ENCODE measurements at places on chromosomes 7 and 10.

DNA sequence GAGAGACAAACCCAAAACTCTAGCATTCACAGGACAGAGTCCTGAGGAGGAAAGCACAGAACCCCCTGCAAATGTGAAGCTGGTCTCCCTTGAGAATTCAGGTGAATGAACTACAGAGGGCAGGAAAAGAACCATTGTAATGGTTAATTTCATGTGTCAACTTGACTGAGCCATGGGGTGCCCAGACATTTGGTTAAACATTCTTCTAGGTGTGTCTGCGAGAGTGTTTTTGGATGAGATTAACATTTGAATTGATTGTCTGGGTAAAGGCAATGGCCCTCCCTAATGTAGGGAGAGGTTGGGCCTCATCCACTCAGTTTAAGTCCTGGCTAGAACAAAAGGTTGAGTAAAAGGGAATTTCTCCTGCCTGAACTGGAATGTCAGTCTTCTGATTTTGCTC is 15.7 kb upstream of the CDK1 start:
- H3K27me3 ChIP-seq, result no peaks in the 10 kb centered on the region
- H3K36me3 ChIP-seq, result no peaks in the 10 kb centered on the region
- no peak overlapping the region for H3K4me3 ChIP-seq

GRCh38 chr7:113730309-113730955 is 188.4 kb downstream of the PPP1R3A start:
- no peak for DNase-seq
- H3K4me1 ChIP-seq, result no peaks in the 10 kb centered on the region
- H3K27me3 ChIP-seq, result no peaks in the 10 kb centered on the region
- no peaks in the 10 kb centered on the region for H3K36me3 ChIP-seq
- H3K4me3 ChIP-seq, result no peak overlapping the region
- H3K27ac ChIP-seq, result no peak overlapping the region

DNA sequence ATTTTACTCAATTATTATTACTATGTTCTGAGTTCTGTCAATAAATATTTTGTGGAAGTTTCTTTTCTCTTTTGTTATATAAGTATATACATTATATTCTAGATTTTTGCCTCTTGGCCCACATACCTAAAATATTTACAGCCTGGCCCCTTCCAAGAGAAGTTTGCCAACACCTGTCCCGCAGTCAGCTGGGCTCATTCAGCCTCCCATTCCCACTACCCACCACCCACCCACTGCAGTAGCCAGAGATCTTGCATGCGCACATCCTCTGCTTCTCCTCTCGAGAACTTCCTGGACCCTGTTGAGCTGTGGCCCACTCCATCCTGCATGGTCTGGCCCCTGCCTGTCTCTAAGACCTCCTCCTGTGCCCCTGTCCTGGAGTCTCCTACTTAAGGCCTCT is 33.6 kb downstream of the WIPF3 start:
- H3K4me3 ChIP-seq, result no peak overlapping the region
- H3K36me3 ChIP-seq, result no peaks in the 10 kb centered on the region
- H3K4me1 ChIP-seq, result no peaks in the 10 kb centered on the region
- no peaks in the 10 kb centered on the region for H3K27me3 ChIP-seq

GRCh38 chr7:8327199-8327598 is 65.2 kb upstream of the ICA1 start:
- no peak overlapping the region for H3K27ac ChIP-seq
- no peaks in the 10 kb centered on the region for H3K4me1 ChIP-seq
- H3K4me3 ChIP-seq, result no peak overlapping the region
- no peak for DNase-seq

- DNase-seq, result no peak
- H3K27ac ChIP-seq, result no peak overlapping the region
- no peaks in the 10 kb centered on the region for H3K27me3 ChIP-seq
- no peaks in the 10 kb centered on the region for H3K4me1 ChIP-seq
Observed at GRCh38 chr7:43791-44540, 148.4 kb upstream of the FAM20C start.

GRCh38 chr7:18505870-18506460 is 10.4 kb downstream of the HDAC9 start:
- peak overlapping the region; percentile 30 for H3K27ac ChIP-seq
- no peaks in the 10 kb centered on the region for H3K27me3 ChIP-seq
- no peak for DNase-seq
- H3K4me1 ChIP-seq, result no peaks in the 10 kb centered on the region
- H3K4me3 ChIP-seq, result no peak overlapping the region

DNA sequence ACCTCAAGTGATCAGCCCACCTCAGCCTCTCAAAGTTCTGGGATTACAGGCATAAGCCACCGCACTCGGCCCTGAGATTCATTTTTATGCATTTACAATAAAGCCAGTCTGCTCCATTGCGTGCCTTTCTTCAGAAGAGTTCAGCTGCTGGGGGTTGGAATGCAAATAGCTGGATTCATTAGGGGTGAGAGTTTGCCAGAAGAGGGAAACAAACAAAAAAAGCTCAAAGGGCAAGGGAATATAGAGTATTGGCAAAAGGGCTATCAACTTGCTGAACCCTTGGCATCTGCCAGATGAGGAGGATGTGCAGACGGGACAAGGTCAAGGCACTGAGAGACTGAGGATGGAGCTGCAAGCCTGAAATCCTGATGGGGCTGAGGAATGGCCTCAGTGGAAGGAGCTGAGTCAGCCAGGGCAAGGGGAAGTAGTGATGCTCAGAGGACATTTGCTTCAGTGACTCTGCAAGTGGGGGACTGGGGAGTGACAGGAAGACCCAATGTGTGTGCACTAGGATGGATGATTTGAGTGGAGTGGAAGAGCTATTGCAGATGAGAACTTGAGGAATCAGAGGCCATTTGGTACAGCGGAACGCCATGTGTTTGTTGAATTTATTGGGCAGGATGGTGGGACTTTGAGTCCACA is 75.0 kb upstream of the ARMC3 start:
- H3K27ac ChIP-seq, result no peak overlapping the region
- DNase-seq, result no peak
- no peaks in the 10 kb centered on the region for H3K27me3 ChIP-seq
- no peaks in the 10 kb centered on the region for H3K4me1 ChIP-seq
- no peak overlapping the region for H3K4me3 ChIP-seq

DNA sequence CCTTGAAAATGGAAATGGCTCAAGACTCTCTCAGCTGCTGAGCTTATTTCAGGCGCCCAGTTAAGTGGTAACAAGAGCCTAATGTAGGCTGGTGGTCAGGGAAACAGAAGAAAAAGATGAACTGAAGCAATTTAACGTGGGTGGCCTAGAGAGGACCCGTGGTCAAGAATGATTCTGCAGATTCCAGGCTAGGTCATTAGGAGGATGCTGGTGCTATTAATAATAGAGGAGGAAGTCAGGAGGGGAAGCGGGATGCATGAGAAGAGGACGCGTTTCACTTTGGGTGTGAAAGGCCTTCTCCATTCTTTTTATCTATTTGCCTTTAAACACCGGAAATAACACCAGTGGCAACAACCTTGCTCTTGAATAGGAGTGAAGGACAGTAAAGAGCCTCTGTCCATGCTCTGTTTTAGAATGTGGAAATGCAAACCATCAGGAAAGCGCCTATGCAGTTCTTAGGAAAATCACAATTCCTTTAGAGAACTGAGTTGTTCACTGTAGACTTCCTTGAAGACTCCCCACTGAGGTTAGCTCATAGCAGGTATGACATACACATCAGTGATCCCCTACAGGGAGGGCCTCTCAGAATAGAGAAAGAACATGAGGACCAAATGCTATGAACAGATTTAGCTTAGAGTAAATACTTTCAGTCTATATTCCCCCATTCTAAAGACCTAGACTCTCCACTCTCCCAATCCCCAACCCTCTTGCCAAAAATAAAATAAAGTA is 8.6 kb downstream of the LIPA start:
- H3K27ac ChIP-seq, result no peak overlapping the region
- no peak overlapping the region for H3K4me3 ChIP-seq
- peaks cover 15% of the 10 kb centered on the region for H3K36me3 ChIP-seq
- DNase-seq, result no peak
- H3K4me1 ChIP-seq, result peaks cover 3% of the 10 kb centered on the region
- H3K27me3 ChIP-seq, result no peaks in the 10 kb centered on the region

DNA sequence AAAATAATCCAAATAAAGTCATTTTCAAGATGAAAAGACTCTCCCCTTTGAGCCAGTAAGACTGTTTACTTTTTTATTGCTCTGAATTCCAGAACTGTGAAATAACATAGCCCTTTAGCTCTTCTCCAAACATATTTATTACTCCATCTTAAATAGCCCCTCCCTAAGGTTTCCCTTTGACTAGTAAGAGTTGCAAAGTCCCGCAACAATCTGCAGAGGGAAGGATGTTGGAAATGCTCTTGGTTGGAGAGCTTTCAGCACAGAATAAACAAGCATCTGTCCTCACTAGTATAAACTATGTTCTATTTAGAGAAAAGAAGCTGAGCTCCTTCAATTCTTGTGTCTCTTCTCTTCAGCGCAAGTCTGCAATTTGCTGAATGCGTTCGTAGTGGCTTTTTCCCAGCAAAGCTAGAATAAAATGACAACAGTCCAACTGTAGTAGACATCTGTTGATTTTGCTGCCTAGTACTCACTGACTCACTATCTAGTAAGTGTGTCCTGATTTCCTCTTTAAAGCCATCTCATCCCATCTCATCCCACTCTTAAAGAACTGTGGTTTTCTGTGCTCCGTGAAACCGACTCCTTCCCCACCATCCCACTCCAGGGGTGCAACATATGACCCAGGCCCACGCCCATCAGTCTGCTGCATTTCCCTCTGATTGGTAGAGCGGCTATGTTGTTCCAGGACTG is 104.0 kb downstream of the FAM107B start:
- no peaks in the 10 kb centered on the region for H3K27me3 ChIP-seq
- H3K27ac ChIP-seq, result no peak overlapping the region
- no peak for DNase-seq
- H3K36me3 ChIP-seq, result no peaks in the 10 kb centered on the region
- no peaks in the 10 kb centered on the region for H3K4me1 ChIP-seq
- no peak overlapping the region for H3K4me3 ChIP-seq

- H3K4me1 ChIP-seq, result peaks cover 62% of the 10 kb centered on the region
- peak overlapping the region; percentile 53 for H3K27ac ChIP-seq
- peak; percentile 50 for DNase-seq
Observed at GRCh38 chr7:158821171-158822031, 7.9 kb downstream of the ESYT2 start.

Data from natural killer cell (primary cell).